ENCODE measurements at places on chromosomes 6 and 20. TPM values are rescaled to one million over a fixed set of nuclear protein-coding genes. Genes with fewer than 3 reads are reported as not detected.

DNA sequence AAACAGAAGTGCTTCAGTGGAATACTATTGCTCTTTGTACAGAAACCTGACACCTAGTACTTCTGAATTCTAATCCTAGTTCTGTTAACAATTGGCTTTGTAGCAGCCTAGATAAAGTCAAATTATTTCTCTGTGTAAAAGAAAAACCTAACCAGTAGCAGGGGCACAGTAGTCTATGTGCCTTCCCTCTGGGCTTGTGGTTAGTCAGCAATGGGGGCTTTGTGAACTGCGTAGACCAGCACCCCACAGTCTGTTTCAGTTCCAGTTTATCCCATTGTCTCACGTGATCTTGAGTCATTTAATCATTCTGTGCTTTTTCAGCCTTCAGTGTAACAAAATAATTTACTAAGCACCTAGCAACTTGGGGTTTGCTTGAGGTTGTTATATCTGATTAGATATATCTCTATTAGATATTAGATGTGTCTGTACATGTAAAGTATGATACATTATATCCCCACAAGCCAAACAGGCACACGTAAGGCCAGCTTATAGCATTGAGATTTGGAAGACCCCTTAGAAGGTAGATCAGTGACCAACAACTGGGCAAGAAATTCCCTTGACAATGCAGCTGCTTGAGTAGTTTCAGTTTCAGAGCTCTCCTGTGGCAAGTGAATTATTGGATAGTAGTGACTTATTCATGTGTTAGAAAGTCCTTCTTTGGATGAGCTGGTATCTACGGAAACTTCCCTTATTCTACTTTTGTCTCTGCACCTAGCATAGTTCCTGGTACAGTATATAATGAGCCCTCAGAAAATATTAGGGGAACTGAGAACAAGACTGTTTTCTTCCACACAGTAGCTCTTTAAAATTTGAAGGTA, 27.9 kb upstream of the CCR6 start:
- DNase-seq: no peak

DNA sequence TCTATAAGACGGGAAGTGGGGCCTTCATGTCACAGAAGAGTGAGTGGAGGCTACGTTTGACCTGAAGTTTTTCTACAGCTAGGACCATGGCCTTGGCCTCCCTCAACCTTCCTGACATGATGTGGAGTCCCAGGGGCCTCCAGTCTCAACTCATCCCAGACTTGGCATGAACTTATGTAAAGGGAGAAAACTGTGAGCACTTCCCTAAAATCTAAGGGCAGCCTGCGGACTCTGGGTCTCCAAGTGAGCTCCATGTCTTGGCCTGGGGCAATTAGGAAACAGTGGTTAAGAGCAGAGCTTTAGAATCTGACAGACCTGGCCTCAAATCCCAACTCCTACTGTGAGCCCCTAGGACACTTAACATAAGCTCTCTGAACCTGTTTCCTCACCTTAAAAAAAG, 182.5 kb downstream of the ZNF217 start:
- DNase-seq: no peak

DNA sequence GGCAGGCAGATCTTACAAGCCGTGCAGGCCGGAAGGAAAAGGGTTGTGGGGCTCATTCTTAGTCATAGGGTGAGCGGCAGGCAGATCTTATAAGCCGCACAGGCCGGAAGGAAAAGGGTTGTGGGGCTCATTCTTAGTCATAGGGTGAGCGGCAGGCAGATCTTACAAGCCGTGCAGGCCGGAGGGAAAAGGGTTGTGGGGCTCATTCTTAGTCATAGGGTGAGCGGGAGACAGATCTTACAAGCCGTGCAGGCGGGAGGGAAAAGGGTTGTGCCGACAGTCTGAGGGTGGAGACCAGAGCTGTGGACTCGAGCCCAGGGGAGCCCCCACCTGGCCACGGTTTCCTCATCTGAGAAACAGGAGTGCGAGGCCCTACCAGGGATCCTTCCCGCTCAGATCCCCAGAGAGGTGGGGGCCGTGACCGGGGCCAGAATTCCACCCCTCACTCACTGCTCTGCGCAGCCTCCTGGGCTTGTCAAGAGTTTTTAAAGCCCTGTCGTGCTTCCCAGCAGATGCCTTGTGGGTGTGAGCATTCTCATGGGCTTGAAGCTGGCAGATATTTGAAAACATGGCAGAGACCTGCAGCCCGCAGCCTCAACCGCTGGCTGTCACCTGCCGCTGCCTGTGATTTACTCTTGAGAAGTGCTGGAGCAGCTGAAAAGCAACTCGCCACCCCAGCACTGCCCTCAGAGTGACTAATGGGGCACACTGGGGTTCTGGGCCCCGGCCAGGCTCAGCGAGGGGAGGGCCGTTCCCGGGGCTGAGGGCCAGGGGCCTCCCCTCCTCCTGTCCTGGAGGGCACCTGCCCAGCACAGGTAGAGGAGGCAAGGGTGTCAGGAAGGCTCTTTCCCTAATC, 31.9 kb downstream of the NTSR1 start:
- peak; percentile 98 for DNase-seq

DNA sequence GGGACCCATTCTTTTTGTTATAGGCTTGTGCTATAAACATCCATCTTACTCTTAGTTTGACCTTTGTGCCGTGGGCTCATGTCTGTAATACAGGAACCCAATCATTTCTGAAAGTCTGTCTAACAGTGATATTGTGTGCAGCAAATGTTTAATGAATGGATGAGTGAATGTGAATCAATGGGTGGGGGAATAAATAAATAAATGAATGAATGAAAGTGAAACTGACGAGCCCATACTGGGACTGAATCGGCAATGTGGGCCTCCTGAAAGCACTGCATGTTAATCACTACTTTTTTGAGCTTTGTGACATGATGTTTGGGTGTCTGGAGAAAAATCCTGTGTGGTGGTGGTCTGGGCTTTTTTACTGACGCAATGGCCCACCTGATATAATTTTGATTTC, 175.0 kb downstream of the GMPR start:
- DNase-seq: no peak

- no peak for DNase-seq
These were observed 123.7 kb downstream of the RCAN2 start for GRCh38 chr6:46367354-46368168.

DNA sequence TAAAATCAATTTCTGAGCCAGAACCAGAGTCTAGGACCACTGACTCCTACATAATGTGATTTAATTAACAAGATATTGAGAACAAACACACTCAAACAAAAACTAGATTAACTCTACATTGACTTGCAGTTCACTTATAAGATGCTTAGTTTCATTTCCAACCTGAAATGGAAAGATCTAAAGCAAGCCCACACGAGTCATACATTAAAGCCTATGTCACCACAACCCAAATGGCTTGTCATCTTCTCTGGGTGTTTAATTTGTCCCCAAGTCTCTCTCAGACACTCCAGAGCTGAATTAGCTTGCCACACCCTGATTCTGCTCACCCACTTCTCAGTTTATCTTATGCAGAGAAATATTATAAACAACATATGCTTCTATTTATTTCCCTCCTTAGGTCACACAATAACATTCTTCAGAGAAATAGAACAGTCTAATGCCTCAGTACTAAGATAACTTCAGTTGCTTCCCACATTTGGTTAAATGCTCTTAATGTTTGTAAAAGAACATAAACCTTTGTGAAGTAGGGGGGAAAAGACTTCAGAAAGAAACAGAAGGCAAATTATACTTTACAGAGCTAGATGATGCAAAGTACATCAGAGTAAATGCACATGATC, 8.8 kb upstream of the FBXO30 start:
- no peak for DNase-seq

The HLA-DRA gene
- total RNA-seq: not detected
